Type B pancreatic cell (in vitro differentiated cells): ENCODE measurements at places on chromosomes 11 and 22.

- no peak for DNase-seq
Observed at GRCh38 chr11:97756571-97757335, 1264.0 kb upstream of the CNTN5 start.

DNA sequence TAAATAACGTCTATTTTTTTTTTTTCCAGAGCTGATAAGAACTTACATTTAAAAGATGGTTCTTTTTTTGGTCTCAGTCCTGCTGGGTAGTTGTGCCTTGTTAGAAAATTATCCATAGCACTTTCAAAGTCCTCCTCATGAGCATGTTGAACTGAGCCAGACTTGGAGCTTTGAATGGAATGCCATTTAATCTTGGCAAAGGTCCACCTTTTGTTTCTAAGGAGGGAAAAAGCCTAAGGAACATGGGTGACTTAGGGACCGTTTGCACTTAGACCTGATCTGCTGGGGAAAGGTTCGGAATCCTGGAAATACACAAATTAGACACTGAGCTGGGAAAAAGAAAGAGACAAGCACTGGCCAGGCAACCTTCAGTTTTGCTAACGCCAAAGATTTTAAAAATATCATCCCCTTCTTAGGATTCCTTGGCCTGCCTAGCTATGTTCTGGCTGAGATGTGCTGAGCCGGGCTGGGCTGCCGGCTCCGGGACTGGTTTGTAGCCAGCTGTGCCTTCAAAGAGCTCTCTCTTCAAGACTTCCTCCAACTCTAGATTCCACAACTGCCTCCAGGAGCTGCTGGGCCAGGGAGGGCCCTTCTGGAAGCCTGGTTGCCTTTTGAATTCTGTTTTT, 67.4 kb downstream of the ENDOD1 start:
- DNase-seq = no peak

- DNase-seq = no peak
Observed at GRCh38 chr22:27045103-27045947, 387.9 kb downstream of the MIAT start.

DNA sequence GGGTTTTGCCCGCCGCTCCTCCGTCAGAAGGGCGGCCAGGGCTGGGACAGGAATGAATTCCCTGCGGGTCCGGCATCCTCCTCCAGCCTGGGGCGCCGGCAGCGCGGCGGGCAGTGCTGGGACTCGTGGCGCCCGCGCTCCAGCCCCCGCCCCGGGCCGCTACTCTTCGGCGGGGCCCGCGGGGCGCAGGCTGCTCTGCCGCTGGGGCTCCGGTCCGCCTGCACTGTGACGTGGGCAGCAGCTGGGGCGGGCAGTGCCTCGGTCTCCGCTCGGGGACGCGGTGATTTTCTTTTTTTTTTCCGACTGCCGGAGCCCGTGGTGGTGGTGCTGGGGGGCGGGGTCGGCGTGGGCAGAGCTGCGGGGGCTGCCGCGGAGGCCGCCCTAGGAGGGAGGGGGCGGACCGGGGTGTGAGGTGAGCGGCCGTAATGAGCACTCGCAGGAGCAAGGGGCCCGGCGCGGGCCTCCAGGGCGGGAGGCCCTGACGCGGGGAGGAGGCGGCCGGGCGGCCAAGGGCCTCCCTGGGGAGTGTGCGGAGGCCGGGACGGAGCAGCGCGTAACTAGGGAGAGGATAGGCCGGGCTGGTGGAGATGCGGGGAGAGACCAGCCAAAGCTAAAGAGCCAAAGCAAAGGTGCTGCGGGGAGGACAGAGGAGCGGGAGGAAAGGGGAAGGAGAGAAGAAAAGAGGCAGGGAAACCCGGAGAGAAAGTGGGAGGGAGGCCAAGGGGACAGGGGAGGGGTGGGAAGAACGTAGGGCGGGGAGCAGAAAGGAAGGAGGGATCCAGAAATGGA, 73.3 kb upstream of the ZBED5 start:
- DNase-seq = peak; percentile 85

- DNase-seq = no peak
Observed at GRCh38 chr11:86783661-86784060, 16.7 kb upstream of the PRSS23 start.

DNA sequence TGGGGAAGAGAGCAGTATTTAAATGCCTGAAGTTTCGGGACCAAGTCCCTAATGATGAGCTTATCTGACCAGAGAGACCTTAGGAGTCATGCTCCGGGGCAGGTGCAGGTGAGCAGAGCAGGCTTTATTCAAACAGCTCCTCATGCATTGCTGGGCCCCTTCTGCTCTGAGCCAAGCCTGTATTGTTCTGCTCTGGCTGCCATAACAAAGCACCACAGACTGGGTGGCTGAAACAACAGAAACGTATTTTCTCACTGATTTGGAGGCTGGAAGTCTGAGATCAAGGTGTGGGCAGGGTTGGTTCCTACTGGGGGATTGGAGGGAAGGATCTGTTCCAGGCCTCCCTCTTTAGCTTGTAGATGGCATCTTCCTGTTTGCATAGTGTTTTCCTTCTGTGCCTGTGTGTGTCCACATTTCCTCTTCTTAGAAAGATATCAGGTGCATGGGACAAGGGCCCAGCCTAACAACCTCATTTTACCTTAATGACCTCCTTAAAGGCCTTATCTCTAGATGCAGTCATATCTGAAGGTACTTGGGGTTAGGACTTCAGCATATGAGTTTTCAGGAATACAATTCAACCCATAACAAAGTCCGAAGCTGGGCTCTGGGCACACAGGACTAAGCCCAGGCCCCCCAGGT, 97.1 kb upstream of the PARVA start:
- DNase-seq = no peak

GRCh38 chr11:777288-778255, at the start of gene GATD1:
GATD1 (minus strand) TSS chr11:777487; CDS start chr11:777462, 25 bp downstream.
- DNase-seq = peak; percentile 97

GRCh38 chr22:39851606-39852315, 41.8 kb downstream of the ENTHD1 start:
- DNase-seq = no peak

DNA sequence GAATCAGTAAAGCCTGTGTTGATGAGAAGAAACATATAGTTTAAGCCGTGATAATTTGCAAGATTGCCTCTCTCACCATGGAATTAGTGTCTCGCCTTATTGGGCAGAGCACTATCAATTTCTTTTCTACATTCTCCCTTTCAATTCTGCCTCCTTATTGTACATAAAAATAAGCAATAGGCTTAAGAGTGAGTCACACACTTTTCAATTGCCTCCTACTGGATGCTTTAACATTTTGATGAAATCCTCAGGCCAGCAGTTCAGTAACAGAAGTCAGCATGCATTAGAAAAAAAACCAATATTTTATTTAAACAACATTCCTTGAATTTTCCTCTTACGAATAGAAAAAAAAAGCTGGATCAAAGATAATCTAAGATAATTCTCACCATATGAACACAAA, 33.8 kb upstream of the VWA5A start:
- no peak for DNase-seq
